ENCODE measurements at places on chromosomes 5 and 9. TPM values are rescaled to one million over a fixed set of nuclear protein-coding genes. Genes with fewer than 3 reads are reported as not detected.
A peak's percentile ranks its signal among the peaks of the same experiment; 100 is the strongest.

DNA sequence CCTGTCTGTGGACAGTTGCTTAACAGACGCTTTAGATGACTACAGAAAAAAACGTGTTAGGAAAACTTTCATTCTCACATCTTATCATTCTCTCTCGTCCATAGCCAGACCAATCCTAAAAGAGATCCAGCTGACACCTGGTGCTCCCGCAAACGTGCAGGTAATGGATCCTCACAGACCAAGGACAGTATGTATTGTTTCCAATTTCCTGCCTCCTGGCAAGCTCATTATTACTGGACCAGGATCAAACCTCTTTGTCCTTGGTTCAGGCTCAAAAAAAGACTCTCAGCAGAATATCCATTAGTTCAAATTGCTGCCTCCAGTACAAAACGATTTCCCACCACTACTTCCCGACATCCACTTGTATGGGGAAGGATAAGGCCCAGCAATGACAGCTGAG, 62.4 kb downstream of the SERINC5 start:
- H3K4me1 ChIP-seq, result peaks cover 50% of the 10 kb centered on the region
- no peaks in the 10 kb centered on the region for H3K36me3 ChIP-seq
- DNase-seq, result no peak
- no peak overlapping the region for H3K4me3 ChIP-seq
- H3K27ac ChIP-seq, result peak overlapping the region; percentile 81

- no peaks in the 10 kb centered on the region for H3K27me3 ChIP-seq
- H3K4me1 ChIP-seq, result peaks cover 13% of the 10 kb centered on the region
- peak; percentile 50 for DNase-seq
- no peaks in the 10 kb centered on the region for H3K36me3 ChIP-seq
- H3K4me3 ChIP-seq, result peak overlapping the region; percentile 33
These were observed 583.4 kb downstream of the ACTL7B start for GRCh38 chr9:108272349-108272899.

- H3K27me3 ChIP-seq, result no peaks in the 10 kb centered on the region
- H3K4me3 ChIP-seq, result no peak overlapping the region
- no peak for DNase-seq
- no peak overlapping the region for H3K27ac ChIP-seq
- no peaks in the 10 kb centered on the region for H3K4me1 ChIP-seq
- no peaks in the 10 kb centered on the region for H3K36me3 ChIP-seq
These were observed 477.3 kb downstream of the DIRAS2 start for GRCh38 chr9:90165281-90165680.

- peaks cover 2% of the 10 kb centered on the region for H3K27me3 ChIP-seq
- no peaks in the 10 kb centered on the region for H3K36me3 ChIP-seq
- DNase-seq, result no peak
- no peak overlapping the region for H3K4me3 ChIP-seq
- H3K4me1 ChIP-seq, result no peaks in the 10 kb centered on the region
These were observed 25.7 kb upstream of the TNC start for GRCh38 chr9:115143689-115144088.

DNA sequence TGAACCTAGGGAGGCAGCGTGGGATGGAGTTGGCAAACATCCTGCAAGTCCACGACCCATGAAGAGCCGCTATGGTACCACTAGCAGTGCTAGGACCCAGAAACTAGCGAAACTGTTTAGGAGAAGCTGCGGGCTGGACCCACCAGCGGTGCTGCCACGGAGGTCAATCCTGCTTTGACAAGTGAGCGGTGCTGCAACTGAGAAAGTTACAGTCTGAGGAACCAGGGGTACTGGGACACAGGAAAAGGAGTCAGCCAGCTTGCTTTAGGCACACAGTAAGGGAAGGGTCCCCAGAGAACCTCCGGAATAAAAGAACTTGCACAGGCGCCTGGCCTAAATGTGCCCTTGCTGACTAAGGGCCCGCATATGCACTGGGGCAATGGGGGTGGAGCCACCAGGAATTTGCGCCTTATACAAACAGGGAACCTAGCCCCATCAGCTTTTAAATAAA, 23.6 kb upstream of the ANXA2R start:
- peak overlapping the region; percentile 91 for H3K27ac ChIP-seq
- H3K4me3 ChIP-seq, result no peak overlapping the region
- no peak for DNase-seq
- peaks cover 21% of the 10 kb centered on the region for H3K4me1 ChIP-seq
- no peaks in the 10 kb centered on the region for H3K27me3 ChIP-seq
- no peaks in the 10 kb centered on the region for H3K36me3 ChIP-seq

- H3K4me3 ChIP-seq, result no peak overlapping the region
- no peak overlapping the region for H3K27ac ChIP-seq
- no peaks in the 10 kb centered on the region for H3K36me3 ChIP-seq
- no peaks in the 10 kb centered on the region for H3K4me1 ChIP-seq
- DNase-seq, result no peak
These were observed 314.0 kb downstream of the PIK3R1 start for GRCh38 chr5:68529581-68529980.

DNA sequence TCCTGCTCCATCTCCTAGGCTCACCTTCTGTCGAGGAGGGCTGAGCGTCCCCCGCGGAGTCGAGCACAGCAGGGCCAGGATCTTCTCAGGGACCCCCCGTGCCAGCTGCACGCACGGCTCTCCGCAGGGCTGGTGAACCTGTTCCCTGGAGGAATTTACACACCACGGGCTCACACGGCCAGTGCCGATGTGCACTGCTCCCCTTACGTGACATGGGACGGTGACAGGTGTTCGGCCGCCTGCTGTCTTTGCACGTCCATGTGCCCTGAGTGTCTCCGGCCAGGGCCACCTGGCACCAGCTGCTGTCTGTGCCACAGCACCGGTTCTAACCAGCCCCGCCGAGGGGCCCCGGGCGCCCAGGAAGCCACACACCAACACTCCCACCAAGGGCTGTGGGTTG, 8.7 kb upstream of the AGPAT2 start:
- H3K4me3 ChIP-seq, result no peak overlapping the region
- peaks cover 13% of the 10 kb centered on the region for H3K27me3 ChIP-seq
- H3K36me3 ChIP-seq, result no peaks in the 10 kb centered on the region
- DNase-seq, result no peak

DNA sequence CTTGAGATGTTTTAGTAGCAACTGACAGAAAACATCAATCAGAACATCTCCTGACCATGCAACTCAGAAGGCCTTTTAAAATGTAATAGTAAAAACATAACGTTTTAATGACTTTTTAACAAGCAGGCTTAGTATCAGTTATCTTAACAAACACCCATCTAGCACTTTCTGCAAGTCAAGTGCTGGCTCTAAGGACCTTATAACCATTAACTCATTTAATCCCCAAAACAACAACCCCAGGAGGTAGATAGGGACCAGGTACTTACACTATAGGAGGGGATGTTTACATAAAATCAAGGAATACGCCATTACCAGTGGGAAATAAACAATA, 41.8 kb downstream of the ROR2 start:
- no peak overlapping the region for H3K27ac ChIP-seq
- no peak overlapping the region for H3K4me3 ChIP-seq
- no peaks in the 10 kb centered on the region for H3K36me3 ChIP-seq
- H3K4me1 ChIP-seq, result no peaks in the 10 kb centered on the region
- H3K27me3 ChIP-seq, result no peaks in the 10 kb centered on the region

- no peaks in the 10 kb centered on the region for H3K36me3 ChIP-seq
- no peak overlapping the region for H3K4me3 ChIP-seq
- H3K27me3 ChIP-seq, result no peaks in the 10 kb centered on the region
- H3K27ac ChIP-seq, result no peak overlapping the region
- no peak for DNase-seq
- H3K4me1 ChIP-seq, result peaks cover 7% of the 10 kb centered on the region
These were observed 13.8 kb upstream of the CTSL start for GRCh38 chr9:87711857-87712800.

- H3K4me1 ChIP-seq, result no peaks in the 10 kb centered on the region
- H3K36me3 ChIP-seq, result no peaks in the 10 kb centered on the region
- no peak overlapping the region for H3K27ac ChIP-seq
- H3K27me3 ChIP-seq, result no peaks in the 10 kb centered on the region
- H3K4me3 ChIP-seq, result no peak overlapping the region
These were observed 5.1 kb downstream of the TYRP1 start for GRCh38 chr9:12698266-12698665.

SREK1 gene
- total RNA-seq, result 10.4 TPM

TIMD4 gene
- total RNA-seq, result not detected

SV2C gene
- not detected for total RNA-seq

PCDHGC5 gene
- total RNA-seq, result not detected

Data from gastrocnemius medialis (tissue), 4 donors.